AML-193 (cell line): ENCODE measurements at places on chromosomes 3 and 15.

GRCh38 chr15:67077641-67078215 is 12.3 kb downstream of the SMAD3 start:
- no peak for DNase-seq

DNA sequence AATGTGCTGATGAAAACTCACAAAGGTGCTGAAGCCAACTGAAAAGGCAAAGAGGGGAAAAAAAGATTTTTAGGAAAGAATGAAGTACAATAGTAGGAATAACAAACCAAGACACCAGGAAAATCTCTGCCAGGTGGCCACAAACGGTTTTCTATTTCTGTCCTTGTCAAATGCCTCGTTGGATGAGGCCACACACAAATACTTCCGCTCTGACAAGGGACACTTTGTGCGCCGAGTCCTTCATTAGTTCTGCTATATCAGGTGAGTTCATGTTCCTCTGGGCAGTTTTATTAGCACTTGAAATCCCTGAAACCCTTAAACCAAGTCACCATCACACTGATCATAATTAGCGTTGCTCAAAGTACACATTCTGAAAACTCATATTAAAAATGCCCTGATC is 373.1 kb downstream of the VPS13C start:
- DNase-seq = no peak

GRCh38 chr15:73784291-73784690 is 31.1 kb upstream of the INSYN1 start:
- no peak for DNase-seq

DNA sequence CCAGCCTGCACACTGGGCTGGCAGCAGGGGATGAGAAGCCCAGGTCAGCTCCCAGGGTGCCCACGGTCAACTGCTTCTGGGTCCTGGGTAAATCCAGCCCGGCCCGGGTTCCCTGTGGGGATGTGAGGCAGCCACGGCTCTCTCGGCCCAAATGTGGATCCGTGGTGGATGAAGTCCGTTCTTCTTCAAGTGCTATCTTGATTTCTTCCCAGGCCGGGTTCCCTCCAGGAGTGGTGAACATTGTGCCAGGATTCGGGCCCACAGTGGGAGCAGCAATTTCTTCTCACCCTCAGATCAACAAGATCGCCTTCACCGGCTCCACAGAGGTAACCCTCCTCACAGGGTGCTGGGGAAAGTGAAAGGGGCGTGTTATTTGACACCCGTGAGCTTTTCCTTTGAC is 16.1 kb downstream of the ALDH1A3 start:
- no peak for DNase-seq

DNA sequence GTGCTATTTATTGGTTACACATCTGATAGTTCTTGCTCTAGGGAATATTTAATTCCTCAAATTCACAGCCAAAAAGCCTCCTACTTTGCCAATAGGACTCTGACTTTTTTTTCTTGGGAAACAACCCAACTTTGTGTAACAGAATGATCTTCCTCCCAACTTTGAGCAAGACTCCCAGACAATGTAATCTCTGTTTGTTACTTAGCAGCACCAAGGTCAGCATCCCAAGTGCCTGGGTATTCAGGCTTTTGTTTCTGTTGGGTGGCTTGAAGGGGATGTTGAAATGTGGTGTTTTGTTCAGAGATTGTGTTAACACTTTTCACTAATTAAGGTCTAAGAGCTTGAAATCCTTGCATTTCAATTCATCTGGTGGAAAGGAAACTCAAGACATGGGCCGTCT is 115.8 kb downstream of the ADAMTS9 start:
- DNase-seq = no peak

DNA sequence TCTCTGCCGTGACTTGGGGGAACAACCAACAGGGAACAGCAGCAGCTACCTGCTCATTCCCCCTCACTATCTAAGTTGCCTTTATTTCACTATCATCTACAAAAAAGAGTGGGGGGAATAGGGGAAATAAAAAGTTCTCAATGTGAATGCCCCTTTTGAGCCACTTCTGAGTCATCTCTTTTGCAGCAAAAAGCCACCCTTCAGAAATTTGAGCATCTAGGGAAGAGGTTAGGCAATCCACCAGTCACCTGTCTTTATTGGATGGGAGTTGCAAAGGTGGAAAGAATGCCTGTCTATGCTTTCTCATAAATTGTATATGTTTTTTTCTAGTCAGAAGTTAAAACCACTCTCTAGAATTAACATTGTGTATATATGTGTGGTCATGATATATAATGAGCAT is 41.1 kb downstream of the GPD1L start:
- DNase-seq = no peak

DNA sequence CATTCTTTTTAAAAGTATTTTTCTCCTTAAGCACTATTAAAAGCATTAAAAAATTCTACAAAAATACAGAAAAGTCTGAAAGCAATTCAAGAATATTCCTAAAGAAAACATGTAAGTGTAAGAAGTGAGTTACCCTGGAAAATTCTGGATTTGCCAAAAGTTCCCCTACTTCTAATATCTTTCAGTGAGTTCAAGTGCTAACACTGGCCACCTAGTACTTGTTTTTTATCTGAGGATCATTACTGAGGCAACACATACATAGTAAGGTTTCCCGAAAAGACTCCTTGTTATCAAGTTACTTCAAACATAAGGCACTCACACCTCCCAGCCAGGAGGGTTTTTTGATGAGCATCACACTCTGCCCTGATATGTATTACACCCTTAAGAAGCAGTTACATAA is 158.4 kb downstream of the TIGIT start:
- no peak for DNase-seq

DNA sequence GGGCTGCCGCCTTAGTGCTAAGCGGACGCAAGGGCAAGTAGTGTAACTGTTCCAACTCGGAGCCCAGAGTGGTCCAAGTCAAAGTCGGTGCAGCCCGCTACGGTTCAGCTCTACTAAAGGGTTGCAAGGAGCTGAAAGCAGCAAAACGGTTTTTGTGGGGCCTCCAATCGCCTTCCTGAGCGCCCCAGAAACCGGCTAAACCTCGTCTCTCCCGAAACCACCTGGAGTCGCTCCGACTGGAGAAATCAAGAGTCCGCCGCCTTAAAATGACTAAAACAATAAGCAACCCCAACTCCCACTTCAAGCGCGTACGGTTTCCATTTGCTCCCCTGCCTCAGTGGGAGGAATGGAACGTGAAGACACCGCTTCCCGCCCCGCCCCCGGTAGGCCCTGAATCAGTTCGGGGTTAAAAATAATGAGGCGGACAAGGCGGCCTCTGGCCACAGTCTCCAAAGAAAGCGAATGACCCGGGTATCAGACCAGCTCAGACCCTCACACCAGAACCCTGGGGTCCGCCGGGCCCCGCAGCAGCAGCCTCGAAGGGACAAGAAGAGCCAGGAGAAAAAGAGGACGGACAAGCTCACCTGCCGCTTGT is 401 bp downstream of the SEC11A start:
- DNase-seq = no peak

DNA sequence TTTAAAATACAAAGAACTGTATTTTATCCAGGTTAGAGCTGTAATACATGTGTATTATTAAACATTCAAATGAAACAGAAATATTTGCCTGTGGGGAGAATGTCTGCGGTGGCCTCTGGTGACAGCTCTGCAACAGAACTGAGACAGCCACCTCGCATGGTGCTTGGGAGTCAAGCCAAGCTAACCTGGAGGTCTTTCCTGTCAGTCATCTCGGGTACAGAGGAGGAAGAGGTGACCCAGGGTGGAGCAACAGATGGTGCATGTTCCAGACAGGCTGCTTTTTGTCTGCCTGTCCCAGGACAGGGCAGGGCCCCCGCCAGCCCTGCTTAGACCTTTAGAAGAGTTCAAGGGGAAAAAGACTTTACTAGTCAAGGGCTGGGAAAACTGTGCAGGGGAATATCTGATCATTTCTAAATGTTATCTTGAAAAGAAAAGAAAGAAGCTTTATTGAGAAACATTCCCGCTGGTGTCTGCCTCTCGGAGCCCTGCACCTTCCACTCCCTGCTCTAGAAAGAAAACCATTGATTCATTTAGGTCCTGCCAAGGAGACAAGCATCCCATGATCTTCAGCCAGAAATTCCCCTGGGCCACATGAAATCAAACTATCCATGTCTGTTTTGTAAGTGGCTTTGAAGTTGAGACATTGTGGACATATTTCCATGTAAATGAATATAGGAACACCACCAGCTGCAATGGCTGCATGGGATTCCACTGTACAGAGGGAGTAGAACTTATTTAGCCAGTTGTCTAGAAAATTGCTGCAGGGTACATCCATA is 5.5 kb upstream of the NR2E3 start:
- DNase-seq = no peak

- no peak for DNase-seq
These were observed 16.7 kb upstream of the RIOX2 start for GRCh38 chr3:97988784-97989568.

DNA sequence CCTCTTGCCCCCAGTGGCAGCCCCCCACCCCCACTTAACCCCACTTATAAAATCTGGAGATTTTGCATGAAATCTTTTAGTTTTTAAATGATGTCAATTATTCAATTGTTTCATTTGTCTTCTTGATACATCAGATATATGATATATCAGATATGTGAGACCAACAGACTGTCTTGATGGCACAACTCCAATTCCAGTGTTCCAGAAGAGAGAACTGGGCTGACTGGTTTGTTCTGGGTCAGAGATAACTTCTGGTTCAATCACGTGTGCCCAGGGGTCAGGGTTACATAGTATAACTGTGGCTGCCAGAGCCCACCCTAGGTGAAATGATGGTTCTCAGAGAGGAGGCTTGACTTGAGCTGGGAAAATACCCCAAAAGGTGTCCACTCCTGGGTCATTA is 32.4 kb upstream of the ATG7 start:
- no peak for DNase-seq

DNA sequence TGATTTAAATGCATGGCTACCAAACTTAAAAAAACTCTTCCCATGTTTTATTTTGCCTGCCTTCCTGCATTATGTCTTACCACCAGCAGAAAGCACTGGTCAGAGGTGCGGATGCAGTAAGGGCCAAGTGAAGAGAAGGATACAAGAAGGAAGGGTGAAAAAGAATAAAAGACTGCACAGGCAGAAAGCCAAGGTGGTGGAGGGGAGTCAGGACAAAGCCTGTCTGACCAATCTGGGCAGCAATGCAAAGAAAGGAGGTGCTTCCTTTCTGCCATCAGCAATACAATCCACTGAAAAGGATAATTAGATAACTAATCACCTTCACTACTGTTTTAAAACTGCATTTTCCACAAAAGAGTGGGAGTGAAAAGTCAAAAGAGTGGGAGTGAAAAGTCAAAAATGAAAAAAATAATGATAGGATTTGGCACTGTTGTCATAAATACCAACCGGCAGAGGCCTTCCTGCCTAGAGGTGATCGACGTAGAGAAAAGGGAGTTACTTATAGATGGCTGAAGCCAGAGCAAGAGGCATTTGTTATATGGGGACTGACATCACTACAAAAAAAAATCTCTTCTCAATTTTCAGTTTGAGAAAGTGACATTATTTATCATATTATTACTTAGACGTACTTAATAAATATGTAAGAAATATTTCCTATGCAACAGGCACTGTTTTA is 385.3 kb downstream of the TBC1D5 start:
- DNase-seq = no peak

DNA sequence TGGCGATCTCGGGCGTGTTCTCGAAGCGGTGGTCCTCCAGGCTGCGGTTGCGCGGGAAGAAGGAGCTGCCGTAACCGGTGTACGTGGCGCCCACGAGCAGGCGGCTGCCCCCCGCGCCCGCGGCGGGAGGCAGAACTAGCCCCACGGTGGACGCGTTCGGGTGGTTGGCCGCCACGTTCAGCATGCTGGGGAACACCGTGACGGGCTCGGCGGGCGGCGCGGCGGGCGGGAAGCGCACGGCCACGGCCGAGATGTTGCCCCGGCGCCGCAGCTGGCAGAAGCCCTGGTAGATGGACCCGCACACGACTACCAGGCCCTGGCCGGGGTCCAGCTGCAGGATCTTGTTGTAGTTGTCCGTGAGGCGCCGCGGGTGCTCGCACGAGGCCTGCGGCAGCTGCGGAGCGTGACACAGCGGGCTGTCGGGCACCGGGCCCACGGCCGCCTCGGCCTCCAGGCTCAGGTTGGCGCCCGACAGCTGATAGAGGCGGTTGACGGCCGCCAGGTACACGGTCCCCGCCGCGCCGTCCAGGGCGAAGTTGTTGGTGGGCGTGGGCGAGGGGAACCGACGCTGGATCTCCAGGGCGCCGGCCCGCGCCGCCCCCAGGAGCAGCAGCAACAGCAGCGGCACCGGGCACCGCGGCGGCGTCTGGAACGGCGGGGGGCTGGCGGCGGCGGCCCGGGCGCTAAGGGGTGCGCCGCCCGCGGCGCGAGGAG is 397 bp downstream of the PLXND1 start:
- DNase-seq = no peak

DNA sequence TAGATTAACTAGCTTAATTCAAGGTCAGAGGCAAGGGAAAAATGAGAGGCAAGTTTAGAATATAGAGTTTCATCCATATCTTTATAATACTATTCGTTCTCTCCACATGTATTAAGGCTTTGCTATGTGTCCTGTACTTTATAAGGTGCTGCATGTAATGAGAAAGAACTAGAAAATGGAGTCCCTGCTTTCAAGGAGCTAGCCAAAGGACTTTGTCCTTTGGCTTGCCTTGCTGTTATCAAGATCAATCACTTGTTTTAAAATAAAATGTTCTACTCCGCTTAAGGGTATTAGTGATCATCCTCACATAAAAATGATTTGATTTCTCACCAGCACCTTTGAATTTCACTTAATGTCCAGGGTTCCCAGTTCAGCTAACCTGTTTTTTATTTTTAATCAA is 470.9 kb downstream of the WDR72 start:
- no peak for DNase-seq

- DNase-seq = no peak
These were observed 1.5 kb upstream of the CACNA2D3 start for GRCh38 chr3:54120657-54121413.

DNA sequence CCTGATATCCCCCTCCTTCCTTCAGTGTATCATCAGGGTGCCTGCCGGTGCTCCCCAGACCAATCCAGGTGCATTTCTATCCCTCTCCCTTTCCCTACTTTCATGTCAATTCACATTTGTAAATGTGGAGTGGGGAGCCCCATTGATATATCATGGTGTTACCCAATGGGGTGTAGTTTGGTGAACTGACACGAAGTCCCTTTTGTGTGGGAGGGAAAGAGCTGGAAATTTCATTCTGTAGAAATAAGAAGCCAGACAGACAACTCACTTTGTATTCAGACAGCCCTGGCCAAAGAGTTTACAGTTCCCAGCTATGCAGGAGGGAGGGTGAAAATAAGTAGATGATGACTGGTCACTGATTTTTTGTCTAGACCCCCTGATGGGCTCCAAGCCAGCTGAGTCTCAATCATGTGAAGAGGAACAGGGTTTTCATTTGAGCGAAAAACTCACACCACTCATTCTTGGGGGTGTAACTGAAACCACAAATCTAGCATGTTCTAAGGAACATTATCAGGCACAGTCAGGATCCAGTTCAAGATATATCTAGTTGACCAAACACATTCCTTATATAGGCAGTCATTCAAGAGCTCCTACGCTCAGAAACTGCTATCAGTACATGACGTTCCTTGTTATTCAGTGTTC is 58.9 kb downstream of the LMCD1 start:
- no peak for DNase-seq

DNA sequence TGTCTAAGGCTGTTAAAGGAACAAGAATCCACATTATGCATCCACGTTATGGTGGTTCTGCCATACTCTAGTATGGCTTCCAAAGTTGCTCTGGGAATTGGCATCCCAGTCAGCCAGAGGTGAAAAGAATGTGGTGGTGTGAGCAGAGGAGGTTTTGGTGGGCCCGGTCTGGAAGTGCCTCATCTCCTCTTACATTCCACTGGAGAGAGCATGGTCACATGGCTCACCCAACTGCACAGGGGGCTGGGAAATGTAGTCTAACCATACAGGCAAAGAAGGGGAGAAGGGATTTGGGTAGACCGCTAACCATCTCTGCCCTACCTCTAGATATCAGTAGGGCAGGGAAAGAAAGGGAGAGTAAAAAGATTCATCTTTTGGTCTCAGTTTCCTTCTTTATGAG is 3.2 kb upstream of the HEG1 start:
- no peak for DNase-seq
